COLO829 (cell line): ENCODE measurements at places on chromosomes 5 and 9.

GRCh38 chr9:35891646-35892045 is 14.4 kb upstream of the HRCT1 start:
- no peak for DNase-seq

DNA sequence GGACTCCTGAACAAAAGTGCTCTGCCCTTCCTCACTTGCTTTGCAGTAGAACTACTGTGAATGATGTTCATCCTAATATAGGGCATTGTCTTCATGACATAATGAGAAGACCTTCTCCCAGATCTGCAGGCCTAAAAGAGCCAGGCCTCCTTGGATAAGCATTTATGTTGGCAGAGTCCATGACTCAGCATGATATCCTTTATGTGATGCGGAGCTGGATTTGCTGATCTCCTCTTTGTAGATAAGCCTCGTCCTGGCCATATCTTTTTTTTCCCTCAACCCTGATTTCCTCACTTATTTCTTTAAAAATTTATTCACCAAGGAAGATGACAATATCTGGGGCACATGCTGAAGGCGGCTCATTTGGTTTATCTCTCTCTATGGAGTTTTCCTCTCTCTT is 62.4 kb upstream of the TAS2R1 start:
- DNase-seq = no peak

- DNase-seq = no peak
Measured at GRCh38 chr9:8143677-8144076, 344.1 kb upstream of the DMAC1 start.

- no peak for DNase-seq
Measured at GRCh38 chr9:1683951-1684350, 331.2 kb upstream of the SMARCA2 start.

GRCh38 chr5:74155501-74155900 is 485.0 kb downstream of the ENC1 start:
- no peak for DNase-seq

DNA sequence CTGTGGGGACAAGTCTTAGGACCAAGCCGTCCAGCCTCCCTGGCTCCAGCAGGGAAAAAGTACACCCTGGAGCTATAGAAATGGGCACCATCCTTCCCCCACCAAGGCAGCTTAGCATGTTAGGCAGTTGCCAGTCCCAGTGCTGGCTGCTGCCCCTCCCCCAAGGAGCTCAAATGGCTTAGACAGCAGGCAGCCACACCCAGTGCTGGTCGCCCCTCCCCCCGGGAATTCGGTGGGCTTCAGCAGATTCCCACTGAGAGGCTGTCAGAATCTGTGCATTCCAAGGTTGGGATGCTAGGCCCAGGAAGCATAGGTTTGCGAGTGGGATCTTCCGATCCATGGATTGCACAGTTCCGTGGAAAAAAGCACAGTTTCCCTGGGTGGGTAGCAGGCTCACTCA is 105.2 kb upstream of the ITGA1 start:
- no peak for DNase-seq

GRCh38 chr9:38006163-38006562 is 62.9 kb downstream of the SHB start:
- no peak for DNase-seq

GRCh38 chr5:10994091-10994986 is 233.3 kb upstream of the DAP start:
- DNase-seq = no peak

DNA sequence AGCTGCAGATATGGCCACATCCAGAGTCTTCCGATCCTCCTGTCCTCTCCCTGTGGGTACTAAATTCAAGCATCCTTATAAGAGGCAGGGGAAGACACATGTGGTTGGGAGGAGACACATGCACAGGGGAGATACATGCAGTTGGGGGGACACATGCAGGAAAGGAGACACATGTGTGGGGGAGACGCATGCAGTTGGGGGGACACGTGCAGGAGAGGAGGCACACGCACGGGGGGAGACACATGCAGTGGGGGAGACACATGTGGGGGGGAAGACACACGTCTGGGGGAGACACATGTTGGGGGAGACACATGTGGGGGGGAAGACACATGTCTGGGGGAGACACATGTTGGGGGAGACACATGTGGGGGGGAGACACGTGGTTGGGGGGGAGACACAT is 21.2 kb upstream of the OLFM1 start:
- DNase-seq = no peak

- no peak for DNase-seq
Measured at GRCh38 chr5:138869763-138870500, 5.2 kb downstream of the LRRTM2 start.

GRCh38 chr5:69167929-69168328 is 979 bp downstream of the CCNB1 start:
- DNase-seq = no peak

GRCh38 chr9:68509689-68510088 is 31.0 kb downstream of the TMEM252 start:
- no peak for DNase-seq

DNA sequence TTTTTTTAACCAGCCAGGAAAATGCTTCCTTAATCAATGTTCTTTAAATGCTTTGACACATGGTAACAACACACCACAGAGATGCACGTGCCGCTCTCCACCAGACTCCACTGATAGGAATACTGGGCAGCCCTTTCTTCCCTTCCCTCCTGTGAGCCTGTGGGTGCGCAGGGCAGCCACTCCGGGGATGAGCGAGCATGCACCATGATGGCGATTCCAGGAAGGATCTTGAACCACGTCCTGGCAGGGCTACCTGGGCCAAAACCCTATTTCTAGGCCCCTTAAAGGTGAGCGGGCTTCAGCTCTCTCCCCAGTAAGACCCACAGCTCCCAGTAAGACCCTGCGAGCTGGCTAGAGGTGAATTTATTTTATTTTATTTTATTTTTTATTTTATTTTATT is 128.2 kb downstream of the MVB12B start:
- no peak for DNase-seq

GRCh38 chr5:32272746-32273145 is 40.0 kb downstream of the MTMR12 start:
- DNase-seq = no peak

DNA sequence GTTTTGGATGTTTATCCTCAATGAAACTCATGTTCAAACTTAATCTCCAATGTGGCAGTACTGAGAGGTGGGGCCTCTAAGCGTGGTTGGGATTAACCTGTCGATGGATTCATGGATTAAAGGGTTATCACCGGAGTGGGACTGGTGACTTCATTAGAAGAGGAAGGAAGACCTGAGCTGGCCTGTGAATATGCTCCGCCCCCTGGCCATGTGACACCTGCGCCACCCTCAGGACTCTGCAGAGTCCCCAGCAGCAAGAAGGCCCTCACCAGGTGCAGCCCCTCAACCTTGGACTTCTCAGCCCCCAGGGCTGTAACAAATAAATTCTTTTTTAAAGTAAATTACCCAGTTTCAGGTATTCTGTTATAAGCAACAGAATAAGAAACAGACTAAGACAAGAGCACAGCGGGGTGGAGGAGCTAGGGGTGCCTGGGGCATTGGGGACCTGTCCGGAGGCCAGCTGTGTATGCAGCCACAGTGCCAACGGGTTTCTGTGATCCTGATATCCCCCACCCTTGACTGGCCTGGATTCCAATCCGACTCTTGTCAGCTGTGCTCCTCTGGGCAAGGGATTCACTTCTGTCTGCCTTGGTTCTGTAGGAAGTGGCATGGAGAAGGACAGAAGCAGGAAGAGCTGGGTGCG is 3.2 kb upstream of the MAPK9 start:
- no peak for DNase-seq

DNA sequence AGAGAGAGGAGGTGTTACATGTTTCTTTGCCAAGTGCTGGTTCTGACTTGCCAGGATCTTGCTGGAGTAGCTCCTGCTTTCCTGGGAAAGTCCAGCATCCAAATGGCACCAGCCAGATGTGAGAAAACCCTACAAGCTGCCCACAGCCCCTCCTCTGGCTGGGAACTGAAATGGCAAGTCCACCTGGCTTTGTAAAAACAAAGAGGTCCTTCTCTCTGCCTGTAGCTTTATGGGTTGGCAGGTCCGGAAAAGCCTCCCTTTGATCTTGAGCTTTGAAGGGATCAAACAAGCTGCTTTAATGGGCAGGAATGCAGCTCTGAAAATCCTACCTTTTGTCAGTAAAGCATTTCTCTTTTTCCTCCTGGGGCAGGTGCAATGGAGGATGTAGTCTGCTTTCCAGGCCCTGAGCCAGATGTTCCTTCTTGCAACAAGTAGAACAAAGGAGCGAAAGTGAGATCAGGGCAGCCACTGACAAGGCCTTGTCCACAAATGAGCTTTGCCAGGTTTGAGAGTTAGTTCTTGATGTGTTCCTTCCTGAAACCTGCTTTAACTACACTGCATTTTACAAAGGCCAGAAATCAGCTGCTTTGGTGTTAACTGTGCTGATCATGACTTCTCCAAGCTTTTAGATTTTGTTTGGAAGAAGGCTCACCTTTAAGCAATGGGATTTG is 456.7 kb downstream of the ZNF608 start:
- DNase-seq = no peak

- no peak for DNase-seq
Measured at GRCh38 chr5:65047948-65048690, 279.4 kb downstream of the CWC27 start.

DNA sequence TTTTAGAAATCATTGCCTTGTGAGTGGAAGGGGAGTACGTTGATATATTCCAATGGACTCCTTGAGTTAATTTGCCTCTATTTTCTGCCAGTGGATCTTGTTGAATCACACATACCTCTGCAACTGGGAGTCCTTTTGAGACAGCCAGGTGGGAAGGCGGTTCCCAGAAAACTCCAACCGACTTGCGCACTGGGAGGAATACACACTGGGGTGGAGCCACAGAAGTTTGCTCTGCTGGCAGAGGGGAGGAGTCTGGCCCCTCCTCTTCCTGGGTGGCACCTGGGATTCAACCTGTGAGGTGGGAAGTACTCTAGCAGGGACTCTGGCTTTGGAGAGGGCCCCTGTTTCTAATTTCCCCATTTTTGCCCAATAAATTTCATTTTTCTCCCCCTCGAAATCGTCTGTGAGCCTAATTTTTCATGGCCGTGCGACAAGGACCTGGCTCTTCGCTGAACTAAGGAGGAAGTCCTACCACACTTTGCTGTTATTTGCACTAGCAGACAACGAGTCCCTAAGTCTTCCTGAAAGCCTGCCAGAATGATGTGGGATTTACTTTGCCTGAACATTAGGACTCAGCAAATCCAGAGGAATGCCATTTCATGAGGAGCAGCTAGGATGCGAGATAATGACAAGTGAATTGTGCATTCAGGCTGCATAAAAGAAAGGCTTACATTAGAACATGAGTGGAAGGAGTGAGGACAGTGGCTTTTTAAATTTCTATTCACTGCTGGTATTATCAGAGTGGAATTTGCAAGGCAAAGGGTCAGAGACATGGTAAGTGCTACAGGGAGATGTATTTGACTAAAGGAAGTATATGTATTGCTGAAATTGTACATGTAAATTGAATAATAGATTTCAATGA is 67.2 kb downstream of the PRLR start:
- no peak for DNase-seq

GRCh38 chr9:6975198-6975597 is 217.4 kb downstream of the KDM4C start:
- DNase-seq = no peak

DNA sequence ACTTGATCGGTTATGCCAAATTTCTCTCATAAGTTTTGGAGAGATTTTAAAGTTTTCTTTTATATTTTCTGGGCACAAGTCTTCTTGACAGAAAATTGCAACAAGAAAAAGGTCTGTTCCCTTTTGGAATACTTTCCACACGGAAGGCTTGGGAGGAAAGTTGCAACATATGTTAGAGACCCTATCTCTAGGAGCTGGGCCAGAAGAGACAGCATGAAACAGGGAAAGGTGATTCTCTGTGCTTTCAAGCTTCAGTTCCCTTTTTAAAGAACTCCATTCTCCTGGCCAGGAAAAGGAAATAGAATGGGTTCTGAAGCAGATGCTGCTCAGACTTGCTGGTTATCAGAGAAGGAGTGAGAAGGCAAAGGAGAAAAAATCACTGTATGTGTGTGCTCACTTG is 368.3 kb downstream of the SPATA31D1 start:
- DNase-seq = no peak

DNA sequence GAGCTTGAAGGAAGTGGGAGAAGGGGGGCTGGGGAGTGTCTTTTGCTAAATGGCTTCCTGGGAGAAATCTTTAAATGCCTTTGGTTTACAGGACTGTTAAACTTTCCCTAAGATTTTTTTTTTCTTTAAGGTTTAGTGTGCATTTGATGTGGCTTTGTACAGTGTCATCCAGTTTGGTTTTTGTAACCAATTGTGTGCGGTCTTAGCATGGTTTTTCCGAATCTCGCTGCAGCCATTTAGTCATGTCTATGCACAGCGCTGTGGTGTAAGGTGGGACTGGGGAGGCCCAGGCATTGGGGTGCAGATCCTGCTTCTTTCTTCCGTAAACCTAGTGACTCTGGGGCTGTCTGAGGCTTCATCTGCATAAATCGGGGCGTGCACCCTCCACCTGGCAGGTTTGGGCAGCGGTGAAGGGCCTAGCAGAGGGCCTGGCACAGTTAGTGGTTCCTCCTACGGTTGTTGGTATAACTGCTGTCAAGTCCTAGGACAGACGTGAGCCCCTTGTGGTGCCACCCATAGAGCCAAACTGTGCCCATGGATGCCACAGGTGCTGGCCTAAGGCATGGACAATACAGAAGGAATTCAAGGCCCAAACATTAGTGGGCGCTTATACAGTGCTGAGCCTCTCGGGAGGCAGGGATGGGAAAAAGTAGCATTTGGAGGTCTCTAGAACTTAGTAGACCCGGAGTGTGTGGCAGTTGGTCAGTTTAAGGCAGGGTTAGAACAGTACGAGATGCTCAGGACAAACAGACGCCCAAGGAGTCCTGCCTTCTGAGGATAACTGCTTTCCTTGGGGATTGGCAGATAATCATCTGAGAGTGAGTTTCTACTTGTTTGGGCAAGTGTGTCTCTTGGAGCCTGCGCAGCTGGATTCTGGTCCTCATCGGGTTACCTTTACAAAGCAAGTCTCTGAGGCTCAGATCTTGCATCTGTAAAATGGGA is 1.5 kb downstream of the PRRC2B start:
- DNase-seq = no peak

- DNase-seq = no peak
Measured at GRCh38 chr9:354453-354852, 139.8 kb downstream of the DOCK8 start.

GRCh38 chr5:57277085-57277484 is 103.2 kb downstream of the GPBP1 start:
- DNase-seq = no peak

- no peak for DNase-seq
Measured at GRCh38 chr5:67999391-67999790, 216.2 kb upstream of the PIK3R1 start.

- no peak for DNase-seq
Measured at GRCh38 chr5:5711592-5711991, 289.1 kb downstream of the ICE1 start.

- DNase-seq = no peak
Measured at GRCh38 chr5:109689740-109690241, at the start of gene MAN2A1. TSS of gene MAN2A1 (plus strand) at chr5:109689927. CDS start at chr5:109690418, 491 bp downstream.

DNA sequence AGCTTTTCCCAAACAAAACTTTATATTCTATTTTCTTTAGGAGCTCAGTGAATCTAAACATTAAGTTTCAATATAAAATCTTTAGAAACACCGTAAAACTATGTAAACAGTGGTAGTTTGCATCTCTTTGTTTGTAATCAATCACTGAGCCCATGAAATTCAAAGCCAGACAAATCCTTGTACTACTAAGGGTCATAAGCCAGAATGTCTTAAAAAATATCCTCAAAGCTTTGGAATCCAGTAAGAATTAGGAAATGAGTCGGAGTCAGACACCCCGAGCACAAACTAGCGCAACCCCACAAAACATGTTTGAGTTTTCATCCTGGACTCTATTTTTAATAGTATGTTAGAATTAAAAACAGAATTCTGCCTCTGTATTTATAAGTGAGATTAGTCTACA is 153.8 kb downstream of the HSPA4 start:
- DNase-seq = no peak

GRCh38 chr9:87716141-87716540 is 9.8 kb upstream of the CTSL start:
- peak; percentile 21 for DNase-seq

GRCh38 chr9:81474125-81474524 is 215.2 kb downstream of the TLE1 start:
- no peak for DNase-seq
